ENCODE measurements at places on chromosomes 11 and 22.

GRCh38 chr11:33690290-33691065 is 10.1 kb downstream of the C11orf91 start:
- peak; percentile 80 for DNase-seq

- DNase-seq: no peak
Measured at GRCh38 chr22:49362211-49362839, 465.3 kb downstream of the BRD1 start.

DNA sequence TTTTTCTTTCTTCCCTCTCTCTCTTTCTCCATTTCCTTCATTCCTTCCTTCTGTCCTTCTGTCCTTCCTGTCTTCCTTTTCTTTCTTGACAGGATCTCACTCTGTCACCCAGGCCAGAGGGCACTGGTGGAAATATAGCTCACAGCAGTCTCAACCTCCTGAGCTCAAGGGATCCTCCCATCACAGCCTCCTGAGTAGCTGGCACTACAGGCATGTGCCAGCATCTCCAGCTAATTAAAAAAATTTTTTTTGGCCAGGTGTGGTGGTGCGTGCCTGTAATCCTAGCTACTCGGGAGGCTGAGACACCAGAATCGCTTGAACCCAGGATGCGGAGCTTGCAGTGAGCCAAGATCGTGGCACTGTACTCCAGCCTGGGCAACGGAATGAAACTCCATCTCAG is 4.8 kb upstream of the DUSP8 start:
- DNase-seq: no peak

- DNase-seq: no peak
Measured at GRCh38 chr11:58498464-58498863, 9.4 kb downstream of the OR5B21 start.

GRCh38 chr11:72703267-72704008 is 29.2 kb upstream of the PDE2A start:
- DNase-seq: no peak

- DNase-seq: no peak
Measured at GRCh38 chr22:25085930-25086901, 113.4 kb upstream of the CRYBB3 start.

- DNase-seq: no peak
Measured at GRCh38 chr11:128187835-128188234, 399.5 kb downstream of the ETS1 start.

- no peak for DNase-seq
Measured at GRCh38 chr22:19872779-19873137, 18.1 kb upstream of the GNB1L start.

- peak; percentile 51 for DNase-seq
Measured at GRCh38 chr22:37229012-37229804, 14.9 kb downstream of the RAC2 start.

- no peak for DNase-seq
Measured at GRCh38 chr22:19710020-19710768, 4.1 kb upstream of the SEPTIN5 start.

DNA sequence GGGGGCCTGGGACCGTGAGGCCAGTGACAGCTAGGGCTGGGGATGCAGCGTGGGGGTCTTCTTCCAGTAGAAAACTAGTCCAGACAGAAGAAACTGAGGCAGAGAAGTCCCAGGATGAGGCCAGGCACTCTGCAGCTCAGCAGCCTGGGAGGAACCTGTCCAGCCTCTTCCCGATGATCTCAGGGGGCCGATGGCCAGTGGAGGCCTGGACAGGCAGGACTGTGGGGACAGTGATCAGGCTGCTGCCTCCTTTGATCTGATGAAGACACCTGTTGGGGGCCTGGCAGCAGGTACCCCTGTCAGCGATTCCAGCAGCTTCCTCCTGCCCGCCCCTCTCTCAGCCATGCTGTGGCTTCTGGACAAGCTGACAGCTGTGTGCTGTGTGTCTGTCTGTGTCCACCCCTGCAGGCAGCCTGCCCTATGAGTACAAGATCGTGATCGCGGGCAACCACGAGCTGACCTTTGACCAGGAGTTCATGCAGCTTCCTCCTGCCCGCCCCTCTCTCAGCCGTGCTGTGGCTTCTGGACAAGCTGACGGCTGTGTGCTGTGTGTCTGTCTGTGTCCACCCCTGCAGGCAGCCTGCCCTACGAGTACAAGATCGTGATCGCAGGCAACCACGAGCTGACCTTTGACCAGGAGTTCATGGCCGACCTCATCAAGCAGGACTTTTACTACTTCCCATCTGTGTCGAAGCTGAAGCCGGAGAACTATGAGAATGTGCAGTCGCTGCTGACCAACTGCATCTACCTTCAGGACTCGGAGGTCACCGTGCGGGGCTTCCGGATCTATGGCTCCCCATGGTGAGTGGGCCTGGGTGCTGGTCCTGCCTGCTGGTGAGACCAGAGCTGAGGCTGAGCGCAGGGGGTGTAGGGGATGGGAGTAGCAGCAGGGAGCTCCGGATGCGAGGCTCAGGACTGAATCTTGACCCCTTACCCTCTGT is 62.6 kb downstream of the MPPED1 start:
- peak; percentile 34 for DNase-seq

- peak; percentile 66 for DNase-seq
Measured at GRCh38 chr11:3153291-3153861, 11.7 kb downstream of the OSBPL5 start.

DNA sequence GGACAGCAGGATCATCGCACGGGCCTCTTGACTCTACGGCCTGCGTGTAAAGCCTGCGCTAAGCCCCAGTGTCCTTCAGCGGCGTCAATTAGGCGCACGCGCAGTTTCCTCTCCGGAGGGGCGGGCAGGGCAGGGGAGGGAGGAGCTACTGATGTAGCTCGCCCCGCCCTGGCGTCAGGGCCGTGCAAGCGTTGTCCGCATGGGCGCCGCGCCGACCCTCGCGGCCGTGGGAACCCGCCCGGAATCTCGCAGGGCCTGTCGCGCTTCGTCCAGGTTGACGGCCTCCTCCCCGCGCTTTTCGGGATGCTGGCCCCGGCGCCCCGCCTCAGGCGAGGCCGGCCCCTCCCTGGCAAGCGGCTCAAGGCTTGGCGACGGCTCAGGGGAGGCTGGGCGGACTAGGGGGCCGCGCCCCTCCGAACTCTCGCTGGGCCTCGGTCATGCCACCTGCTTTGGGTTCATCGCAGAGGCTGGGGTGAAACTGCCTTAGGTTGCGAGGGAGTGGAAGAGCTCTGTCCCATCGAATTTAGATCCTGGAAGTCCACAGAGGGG is 61.1 kb downstream of the ST3GAL4 start:
- DNase-seq: peak; percentile 90

DNA sequence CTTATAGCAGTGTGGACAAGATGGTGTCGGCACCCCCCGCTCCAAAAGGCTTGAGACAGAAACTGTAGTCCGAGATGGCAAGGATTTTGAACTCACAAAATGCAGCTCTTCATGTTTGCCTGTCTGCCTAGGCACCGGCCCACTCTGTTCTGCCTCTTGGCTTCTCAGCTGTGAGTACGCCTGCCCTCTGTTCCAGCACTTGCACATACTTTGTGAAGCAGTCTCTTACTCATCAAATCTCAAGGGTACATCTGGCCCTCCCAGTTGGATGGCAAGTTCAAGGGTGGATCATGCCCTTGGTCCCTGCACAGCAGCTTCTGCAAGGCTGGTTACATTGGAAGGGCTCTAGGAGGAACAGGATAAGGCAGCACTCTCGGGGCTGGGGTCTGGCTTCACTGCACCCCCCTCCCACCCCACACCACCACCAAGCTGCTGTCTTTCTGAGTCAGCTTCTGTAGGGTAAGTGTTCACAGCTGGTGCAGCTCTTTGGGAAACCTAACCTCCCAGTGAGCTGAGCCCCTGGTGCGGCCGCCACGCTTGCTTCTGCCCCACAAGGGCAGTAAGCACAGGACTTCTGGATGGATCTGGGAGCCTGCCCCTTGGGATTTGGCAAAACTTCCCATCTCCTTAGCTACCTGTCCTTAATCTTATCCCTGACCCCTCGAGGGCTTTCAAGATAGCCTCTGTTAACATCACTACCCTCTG is 37.2 kb downstream of the FAM83F start:
- no peak for DNase-seq

- DNase-seq: no peak
Measured at GRCh38 chr22:20940904-20941385, 23.7 kb downstream of the CRKL start.

- no peak for DNase-seq
Measured at GRCh38 chr11:92131289-92131865, 93.2 kb upstream of the FAT3 start.

GRCh38 chr11:19430754-19431398 is 190.1 kb upstream of the E2F8 start:
- no peak for DNase-seq

DNA sequence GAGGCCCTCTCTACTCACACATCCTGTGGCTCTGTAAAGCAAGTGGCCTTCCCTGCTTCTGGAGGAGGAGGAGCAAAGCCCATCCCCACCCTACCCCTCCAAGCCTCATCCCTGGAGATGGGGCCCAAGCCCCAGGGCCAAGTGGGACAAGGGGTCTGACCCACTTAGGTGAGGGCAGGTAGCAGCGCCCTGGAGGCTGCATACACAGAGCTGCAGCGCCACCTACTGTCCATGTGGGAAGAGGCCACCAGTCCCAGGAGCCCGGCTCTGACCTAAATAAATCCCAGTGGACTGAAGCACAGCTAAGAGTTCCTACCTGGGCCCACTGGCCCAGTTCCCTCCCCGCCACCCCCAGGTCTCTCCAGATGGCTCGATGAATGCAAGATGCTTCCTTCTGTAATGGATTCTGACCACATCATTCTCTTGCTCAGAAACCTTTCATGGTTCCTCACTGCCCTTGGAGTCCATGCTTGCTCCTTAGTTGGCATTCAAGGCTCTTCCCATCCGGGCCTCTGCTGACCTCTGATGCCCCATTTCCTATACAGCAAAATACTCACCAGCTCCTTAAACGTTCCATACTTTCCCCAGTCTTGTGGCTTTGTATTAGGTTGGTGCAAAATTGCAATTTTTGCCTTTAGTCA is 62.1 kb downstream of the THAP12 start:
- DNase-seq: peak; percentile 82

DNA sequence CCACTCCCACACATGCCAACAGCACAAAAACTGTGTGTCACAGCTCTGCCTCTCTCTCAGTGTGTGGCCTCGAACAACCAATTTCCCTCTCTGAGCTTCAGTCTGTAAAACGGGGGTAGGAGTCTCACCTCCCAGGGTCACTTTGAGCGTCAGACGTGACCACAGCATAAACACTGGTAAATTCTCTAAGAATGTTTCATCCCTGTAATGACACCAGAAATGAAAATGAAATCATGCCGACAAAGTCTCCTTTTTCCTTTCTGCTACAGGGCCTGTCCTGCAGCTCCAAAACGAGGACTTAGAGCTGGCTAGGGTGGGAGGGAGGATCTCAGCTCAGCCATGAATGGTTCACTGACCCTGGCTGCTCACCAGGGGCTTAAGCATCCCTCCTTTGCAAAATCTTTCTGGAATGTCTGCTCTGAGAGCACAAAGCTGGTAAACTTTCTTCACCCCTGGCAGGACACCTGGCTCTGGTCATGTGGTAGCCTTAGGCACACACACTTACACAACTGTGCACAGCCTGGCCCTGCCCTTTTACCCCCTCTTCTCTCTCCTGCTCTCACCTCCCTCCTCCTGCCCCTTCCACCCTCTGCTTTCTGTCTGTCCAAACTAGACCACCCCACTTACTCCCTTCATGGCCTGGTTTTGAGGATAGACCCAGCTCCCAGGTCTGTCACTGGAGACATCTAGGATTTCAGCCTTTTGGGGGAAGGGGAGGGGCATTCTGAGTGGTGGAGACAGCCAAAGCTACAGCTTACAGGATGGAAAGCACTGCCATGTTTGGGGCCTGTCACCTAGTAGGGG is 12.3 kb upstream of the TSKU start:
- DNase-seq: no peak

DNA sequence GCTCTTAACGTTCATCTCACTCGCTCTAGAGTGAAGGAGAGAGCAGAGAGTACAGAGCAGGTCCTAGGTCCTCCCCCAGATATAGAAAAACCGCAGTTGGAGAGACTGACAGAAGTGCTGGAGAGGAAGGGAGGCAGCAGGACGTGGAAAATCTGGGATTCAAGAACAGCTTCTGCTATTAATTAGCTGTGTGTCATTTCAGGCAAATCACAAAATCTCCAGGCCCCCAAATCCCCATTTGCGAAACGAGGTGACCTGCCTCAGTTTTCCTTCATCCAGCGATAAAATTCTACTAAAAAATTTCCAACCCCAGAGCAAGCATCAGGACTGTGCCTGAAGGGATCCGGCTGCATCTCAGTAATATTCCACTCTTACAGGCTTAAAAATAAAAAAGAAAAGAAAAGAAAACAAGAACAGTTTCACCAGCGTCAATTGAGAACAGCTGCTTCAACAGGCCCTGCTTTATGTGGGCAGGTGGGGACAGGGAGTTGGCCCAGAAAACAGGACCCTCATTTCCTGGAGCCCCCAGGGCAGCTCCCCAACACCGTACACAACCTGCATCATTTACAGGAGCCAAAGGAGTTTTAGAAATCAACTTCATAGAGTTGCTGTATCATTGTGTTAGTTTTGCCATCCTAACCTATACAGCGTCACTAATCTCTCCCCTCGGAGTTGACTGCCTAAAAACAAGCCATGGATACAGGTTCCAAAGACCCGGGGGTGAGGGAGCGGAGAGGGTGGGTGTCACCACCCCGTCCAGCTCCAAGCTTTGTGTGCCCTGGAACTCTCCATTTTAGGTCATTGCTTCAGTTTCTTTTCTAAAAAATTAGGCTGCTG is 2.3 kb upstream of the MALAT1 start:
- no peak for DNase-seq

GRCh38 chr11:63670096-63670432 is 1.1 kb downstream of the ATL3 start:
- DNase-seq: no peak

- no peak for DNase-seq
Measured at GRCh38 chr11:130203766-130204702, 44.5 kb downstream of the ST14 start.

DNA sequence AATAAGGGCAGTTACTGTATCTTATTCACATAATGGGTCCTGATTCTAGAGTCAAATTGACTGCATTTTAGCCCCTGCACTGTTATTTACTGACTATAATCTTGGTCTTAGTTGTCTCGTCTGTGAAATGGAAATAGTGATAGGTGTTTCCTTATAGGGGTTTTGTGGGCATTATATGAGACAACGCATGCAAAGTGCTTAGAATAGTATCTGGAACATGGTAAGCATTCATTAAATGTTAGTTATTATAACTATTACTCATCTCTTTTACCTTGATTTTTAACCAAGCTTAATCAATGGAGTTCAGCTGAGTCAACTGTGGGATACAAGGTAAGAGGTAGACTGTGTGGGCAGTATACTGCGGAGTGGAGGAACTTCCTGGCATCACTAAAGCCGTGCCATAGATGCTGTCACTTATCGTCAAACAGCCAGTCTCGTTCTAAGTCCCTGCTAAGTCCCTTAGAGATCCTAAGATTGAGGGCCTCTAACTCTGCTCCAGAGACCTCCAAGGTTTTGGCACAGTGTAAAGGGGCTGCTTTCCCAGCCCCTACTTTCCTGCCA is 2.6 kb upstream of the ZC3H12C start:
- DNase-seq: peak; percentile 4

GRCh38 chr11:46361283-46362155 is 14.3 kb downstream of the DGKZ start:
- DNase-seq: peak; percentile 91

- peak; percentile 17 for DNase-seq
Measured at GRCh38 chr11:106091480-106092123, 14.1 kb downstream of the AASDHPPT start.

- no peak for DNase-seq
Measured at GRCh38 chr11:118660681-118661424, 18.6 kb downstream of the TREH start.

All from suppressor macrophage treated with lipopolysaccharide for 1 hour (primary cell).